ENCODE measurements at places on chromosomes 13 and 19. TPM values are rescaled to one million over a fixed set of nuclear protein-coding genes. Genes with fewer than 3 reads are reported as not detected.

DNA sequence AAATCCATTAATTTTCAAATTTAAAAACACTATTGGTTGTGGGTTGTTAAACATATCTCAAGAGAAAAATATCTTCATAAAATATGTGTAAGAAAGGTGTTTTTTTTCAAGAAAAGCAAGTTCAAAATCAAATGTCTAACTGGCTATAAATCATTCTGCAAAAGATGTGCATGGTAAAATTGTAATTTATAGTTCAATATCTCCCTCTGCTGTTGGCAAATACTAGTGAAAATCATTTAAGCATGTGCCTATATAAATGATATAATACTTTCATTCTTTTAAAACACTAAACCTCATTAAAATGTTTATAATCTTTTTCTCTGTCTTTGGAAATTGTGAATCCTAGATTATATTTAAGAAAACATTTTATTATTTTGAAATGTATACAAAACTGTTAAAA, 17.2 kb upstream of the SLITRK6 start:
- peaks cover 3% of the 10 kb centered on the region for H3K36me3 ChIP-seq
- H3K27me3 ChIP-seq = no peaks in the 10 kb centered on the region
- no peak for DNase-seq
- H3K4me3 ChIP-seq = no peak overlapping the region
- H3K4me1 ChIP-seq = no peaks in the 10 kb centered on the region
- no peak overlapping the region for H3K27ac ChIP-seq

- peaks cover 5% of the 10 kb centered on the region for H3K4me1 ChIP-seq
- H3K4me3 ChIP-seq = no peak overlapping the region
- no peak overlapping the region for H3K27ac ChIP-seq
- H3K36me3 ChIP-seq = no peaks in the 10 kb centered on the region
- H3K27me3 ChIP-seq = no peaks in the 10 kb centered on the region
Measured at GRCh38 chr13:42393573-42394360, 121.8 kb downstream of the AKAP11 start.

DNA sequence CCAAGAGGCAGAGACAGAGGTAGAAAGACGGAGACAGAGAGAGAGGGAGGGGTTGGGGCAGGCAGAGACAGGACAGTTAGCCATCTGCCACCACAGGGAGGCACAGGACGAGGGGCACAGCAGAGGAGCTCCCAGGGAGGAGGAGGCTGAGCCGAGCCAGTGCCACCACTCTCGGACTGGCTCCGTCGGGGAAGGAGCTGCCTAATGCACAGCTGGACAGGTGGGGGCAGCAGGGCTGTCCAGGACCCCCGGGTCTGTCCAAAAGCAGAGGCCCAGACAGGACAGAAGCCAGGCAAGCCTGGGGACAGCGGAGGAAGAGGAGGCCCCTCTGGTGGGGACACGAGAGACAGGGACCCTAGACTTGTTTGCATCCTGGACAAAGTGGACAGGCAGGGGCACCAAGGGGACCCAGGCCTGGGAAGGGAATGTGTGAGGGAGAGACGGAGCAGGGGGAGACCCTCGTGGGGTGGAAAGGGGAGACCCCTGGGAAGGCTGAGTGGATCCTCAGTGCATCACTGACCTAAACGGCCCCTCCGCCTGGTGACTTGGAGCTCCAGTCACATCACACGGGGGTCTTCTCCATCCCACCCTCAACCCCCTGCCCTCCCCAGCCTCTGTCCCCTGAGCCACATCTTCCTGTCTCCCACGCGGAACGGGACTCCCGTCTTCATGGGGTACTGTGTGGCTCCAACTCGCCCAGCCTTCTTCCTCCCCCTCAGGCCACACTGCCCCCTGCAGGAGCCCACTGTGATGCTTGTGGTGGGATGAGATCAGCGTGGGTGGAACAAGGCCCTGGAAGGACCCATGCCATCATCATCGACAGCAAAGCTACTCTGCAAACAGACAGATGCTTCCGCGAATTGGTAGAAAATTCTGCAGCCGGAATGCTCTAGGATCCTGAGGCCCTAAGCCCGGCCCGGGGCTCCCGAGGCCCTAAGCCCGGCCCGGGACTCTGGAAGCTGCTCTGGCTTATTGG, 915 bp downstream of the F10 start:
- no peak for DNase-seq
- peaks cover 3% of the 10 kb centered on the region for H3K27me3 ChIP-seq
- H3K4me3 ChIP-seq = no peak overlapping the region
- H3K27ac ChIP-seq = no peak overlapping the region

DNA sequence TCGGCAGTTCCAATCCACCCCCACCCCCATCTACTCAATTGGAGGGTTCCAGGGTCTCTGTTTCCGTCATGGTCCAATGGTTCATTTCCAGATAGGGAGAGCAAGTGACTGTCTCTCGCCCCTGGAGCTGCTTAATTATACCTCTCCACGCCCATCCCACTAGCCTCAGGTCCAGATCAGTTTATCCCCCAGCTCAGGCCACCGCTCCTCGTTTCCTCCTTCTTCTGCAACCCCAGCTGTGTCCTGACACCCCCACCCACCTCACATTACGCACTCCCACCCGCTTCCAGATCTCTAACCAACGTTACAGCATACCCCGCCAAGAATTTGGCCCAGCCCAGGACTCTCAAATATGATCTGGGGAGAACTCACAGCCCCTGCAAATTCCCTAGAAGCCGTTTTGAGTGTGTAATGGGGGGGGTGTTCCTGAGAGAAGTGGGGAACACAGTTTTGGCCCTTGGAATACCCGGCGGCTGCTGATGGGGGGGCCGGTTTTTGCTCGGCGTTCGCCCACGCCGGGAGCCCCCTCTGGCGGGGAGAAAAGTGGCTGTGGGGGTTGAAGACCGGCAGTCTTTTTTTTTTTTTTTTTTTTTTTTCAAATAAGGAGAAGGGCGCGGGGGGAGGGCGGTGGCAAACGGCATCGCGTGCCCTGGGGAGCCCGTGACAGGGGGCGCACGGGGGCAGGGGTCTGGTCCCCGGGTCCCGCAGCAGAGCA, 1.7 kb upstream of the PDE4A start:
- peaks cover 3% of the 10 kb centered on the region for H3K36me3 ChIP-seq
- no peak overlapping the region for H3K27ac ChIP-seq
- H3K27me3 ChIP-seq = peaks cover 87% of the 10 kb centered on the region
- DNase-seq = no peak
- peaks cover 20% of the 10 kb centered on the region for H3K4me1 ChIP-seq
- peak overlapping the region; percentile 43 for H3K4me3 ChIP-seq

- no peaks in the 10 kb centered on the region for H3K36me3 ChIP-seq
- no peak for DNase-seq
- H3K27me3 ChIP-seq = peaks cover 74% of the 10 kb centered on the region
- H3K4me3 ChIP-seq = no peak overlapping the region
- no peak overlapping the region for H3K27ac ChIP-seq
Measured at GRCh38 chr19:51007488-51007887, 6.1 kb upstream of the KLK8 start.

- H3K4me1 ChIP-seq = peaks cover 4% of the 10 kb centered on the region
- H3K27me3 ChIP-seq = no peaks in the 10 kb centered on the region
- no peaks in the 10 kb centered on the region for H3K36me3 ChIP-seq
- no peak for DNase-seq
- no peak overlapping the region for H3K27ac ChIP-seq
- no peak overlapping the region for H3K4me3 ChIP-seq
Measured at GRCh38 chr19:11281356-11282049, 14.5 kb upstream of the TSPAN16 start.

- no peak overlapping the region for H3K4me3 ChIP-seq
- DNase-seq = no peak
- peaks cover 2% of the 10 kb centered on the region for H3K27me3 ChIP-seq
- H3K27ac ChIP-seq = peak overlapping the region; percentile 27
- no peaks in the 10 kb centered on the region for H3K36me3 ChIP-seq
- H3K4me1 ChIP-seq = no peaks in the 10 kb centered on the region
Measured at GRCh38 chr19:8537099-8537498, 23.1 kb upstream of the ZNF414 start.

The CD320 gene
- 64.5 TPM for total RNA-seq

The MISP gene
- 0.14 TPM for total RNA-seq
